ENCODE measurements at places on chromosomes 1 and 21.

GRCh38 chr1:185775501-185775900 is 41.3 kb downstream of the HMCN1 start:
- no peak for DNase-seq

DNA sequence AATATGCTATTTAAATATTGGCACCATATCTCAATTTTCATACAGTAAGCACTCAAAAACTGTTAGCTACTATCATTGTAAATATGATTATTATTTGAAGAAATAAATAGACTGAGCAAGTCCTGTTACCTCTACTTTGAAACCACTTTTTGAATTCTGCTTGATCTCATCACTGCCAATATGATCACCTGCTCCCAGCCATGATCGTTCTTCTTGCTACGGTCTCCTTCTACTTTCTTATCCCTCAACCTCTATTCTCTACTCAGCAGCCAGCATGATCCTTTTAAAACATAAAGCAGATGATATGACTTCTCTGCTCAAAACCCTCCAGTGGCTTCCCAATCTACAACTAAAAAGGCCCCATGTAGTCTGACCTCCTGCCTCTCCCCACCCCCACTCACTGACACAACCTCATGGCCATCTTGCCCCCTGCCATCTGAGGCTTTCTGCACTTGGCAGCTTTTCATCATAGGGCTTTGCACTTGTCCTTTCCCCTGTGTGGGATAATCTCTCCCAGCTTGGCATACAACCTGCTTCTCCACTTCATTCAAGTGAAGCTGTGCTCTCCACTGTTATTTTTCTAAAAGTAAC is 27.2 kb downstream of the CD34 start:
- no peak for DNase-seq

GRCh38 chr1:173717238-173717637 is 2.5 kb downstream of the KLHL20 start:
- no peak for DNase-seq

- no peak for DNase-seq
Measured at GRCh38 chr21:38631676-38632075, 133.4 kb upstream of the ERG start.

- DNase-seq = no peak
Measured at GRCh38 chr1:97457446-97458089, 463.3 kb downstream of the DPYD start.

- DNase-seq = no peak
Measured at GRCh38 chr1:224666913-224667312, 50.8 kb downstream of the CNIH3 start.

- no peak for DNase-seq
Measured at GRCh38 chr1:182972829-182973228, 19.9 kb upstream of the SHCBP1L start.

DNA sequence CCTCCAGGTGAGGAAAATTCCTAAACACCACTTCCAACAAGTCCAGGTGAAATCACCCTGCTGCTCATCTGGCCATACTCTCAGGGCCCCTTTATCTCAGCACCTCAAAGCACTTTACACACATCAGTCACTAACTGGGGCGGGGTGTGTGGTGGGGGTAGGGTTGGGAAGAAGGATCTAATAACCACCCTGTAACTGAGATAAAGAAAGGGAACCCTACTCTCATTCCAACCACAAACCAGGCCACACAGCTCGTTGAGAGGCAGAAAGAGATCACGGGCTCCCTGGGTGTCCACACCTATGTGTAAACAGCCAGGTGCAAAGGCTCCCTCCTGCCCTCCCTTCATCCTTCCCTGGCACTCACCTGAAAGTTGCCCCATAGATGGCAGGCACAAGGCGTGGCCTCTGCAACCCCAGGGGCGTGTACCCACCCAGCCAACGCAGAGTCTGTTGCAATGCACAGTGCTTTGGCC is 20.4 kb downstream of the GPR161 start:
- DNase-seq = no peak

- DNase-seq = no peak
Measured at GRCh38 chr1:173255214-173255813, 48.2 kb upstream of the TNFSF4 start.

- no peak for DNase-seq
Measured at GRCh38 chr1:243890576-243890975, 40.5 kb upstream of the AKT3 start.

GRCh38 chr1:163275222-163275621 is 46.5 kb upstream of the NUF2 start:
- DNase-seq = no peak

DNA sequence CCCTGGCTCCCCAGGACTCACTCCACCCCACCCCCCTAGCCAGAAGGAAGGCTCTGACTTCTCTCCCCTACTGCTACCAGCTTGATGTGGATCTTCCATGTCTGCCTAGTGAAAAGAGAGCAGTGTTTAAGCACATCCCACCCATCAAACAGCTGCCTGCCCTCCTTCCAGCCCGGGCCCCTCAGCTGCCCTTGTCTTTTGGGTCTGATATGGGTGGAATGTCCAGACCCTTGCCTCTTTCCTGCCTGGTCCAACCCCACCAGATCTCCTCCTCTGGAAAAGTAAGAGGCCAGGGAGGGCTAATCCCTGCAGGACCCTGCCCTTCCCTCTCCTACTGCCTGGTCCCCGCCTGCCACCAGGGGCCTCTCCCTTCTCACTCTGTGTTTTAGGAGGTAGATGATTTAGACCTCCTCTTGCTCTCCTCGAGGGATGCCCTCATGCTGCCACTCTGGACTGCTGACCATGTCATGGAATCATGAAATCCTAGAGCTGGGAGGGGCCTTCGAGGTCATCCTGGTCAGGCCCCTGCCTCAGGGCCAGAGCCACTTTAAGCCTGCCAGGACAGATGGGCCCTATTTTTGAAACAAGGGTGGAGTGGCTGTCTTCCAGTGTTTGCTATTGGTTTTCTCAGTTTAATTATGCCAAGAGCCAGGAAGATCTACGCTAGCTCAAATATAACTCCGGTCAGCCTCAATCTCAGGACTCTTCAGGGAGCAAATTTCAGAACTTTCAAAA is 15.8 kb upstream of the HSPG2 start:
- no peak for DNase-seq

DNA sequence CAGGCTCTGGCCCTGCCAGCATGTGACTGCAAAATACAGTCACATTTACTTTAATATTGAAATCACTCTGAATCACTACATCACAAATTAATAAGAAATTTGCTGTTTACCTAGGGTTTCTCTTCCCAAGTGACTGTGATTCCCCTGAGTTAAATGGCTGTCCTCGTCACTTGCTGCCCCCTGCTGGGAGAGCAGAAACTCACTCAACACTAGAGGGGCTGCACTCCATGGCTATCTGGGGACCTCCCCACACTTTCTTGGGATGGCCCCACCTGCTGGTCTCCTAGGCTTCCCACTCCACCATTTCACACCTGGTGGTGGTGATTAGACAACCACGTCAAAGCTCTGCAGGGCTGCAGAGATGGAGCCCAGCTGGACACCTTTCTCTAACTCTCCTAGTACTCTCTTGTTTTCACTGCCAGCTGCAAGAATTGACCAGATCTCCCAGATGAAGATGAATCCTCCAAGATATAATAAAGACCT is 63.4 kb downstream of the CD2 start:
- peak; percentile 65 for DNase-seq

DNA sequence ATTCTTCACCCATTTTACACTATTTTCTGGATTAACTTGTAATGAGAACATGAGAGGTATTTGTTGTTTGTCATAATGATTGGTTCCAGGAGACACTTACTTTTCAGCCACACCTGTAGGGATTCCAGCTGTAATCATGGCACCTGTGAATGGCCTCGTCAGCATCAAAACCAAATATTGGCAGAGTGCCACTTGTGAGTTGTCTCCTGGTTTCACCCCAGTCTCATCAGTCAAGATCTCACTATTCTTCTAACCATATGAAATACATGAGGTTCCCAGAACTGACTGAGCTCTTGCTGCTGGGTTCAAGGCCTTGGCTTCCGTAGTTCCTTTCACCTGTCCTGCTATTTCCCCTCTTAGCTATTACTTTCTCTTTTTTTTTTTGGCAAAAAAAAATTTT is 246.6 kb upstream of the ADGRL2 start:
- no peak for DNase-seq

DNA sequence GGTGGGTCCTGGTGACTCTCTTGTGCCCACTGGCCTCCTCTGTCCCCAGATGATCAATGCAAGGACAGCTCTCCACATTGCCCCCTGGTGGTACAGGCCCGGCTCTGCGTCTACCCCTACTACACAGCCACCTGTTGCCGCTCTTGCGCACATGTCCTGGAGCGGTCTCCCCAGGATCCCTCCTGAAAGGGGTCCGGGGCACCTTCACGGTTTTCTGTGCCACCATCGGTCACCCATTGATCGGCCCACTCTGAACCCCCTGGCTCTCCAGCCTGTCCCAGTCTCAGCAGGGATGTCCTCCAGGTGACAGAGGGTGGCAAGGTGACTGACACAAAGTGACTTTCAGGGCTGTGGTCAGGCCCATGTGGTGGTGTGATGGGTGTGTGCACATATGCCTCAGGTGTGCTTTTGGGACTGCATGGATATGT is 10.8 kb downstream of the ADAMTSL4 start:
- no peak for DNase-seq

DNA sequence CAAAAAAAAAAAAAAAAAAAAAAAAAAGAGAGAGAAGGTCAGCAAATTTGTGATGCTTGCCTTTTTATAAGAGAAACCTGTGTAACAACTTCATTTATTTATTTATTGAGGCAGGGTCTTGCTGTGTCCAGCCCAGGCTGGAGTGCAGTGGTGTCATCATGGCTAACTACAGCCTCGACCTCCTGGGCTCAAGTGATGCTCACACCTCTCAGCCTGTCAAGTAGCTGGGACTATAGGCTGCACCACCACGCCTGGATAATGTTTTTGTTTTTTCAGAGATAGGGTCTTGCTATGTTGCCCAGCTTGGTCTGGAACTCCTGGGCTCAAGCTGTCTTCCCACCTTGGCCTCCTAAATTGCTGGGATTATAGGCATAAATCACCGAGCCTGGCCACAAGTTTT is 42.4 kb downstream of the DHCR24 start:
- no peak for DNase-seq

DNA sequence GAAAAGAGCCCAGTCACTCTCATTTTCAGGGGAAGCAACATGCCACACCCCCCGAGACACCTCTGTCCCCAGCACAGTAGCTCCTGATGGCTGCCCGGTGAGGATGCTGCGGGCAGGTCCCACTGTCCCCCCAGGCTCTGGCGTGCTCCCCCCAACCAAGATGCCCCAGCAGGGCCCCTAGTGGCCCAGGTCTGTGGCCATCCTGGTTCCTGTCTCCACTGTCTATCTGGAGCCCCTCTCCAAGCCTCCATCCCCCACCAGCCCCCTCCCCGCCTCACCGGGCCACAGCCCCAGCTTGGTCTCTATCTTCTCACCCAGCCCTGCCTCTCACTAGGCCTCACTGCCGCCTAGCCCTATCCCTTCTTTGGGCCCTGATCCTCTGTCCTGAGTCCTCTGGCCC is 61.8 kb downstream of the UBIAD1 start:
- DNase-seq = no peak

- DNase-seq = no peak
Measured at GRCh38 chr1:208029381-208030287, 118.7 kb upstream of the CD34 start.

GRCh38 chr21:43653626-43654025 is 5.7 kb downstream of the HSF2BP start:
- DNase-seq = no peak

GRCh38 chr1:97070376-97070775 is 348.8 kb downstream of the PTBP2 start:
- DNase-seq = no peak

DNA sequence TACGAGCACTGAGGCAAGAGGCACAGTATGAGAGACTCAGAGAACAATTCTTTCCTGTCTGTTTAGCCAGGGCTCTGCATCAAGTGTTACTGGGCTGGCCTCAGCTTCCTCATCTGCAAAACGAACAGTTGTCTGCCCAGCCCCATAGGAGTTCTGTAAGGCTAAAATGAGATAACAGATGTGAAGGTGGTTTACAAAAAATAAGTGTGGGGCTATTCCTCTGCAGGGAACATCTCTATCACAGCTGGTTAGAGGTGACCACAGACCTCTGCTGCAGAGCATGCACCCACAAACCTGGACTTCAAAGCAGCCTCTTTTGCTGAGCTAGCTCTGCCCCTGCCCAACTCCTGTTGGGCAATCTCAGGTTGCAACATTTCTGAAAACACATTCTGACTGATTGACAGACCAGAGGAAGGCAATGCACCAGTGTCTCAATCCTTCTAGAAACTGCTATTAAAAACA is 10.5 kb upstream of the OLIG1 start:
- DNase-seq = no peak

GRCh38 chr1:37477198-37477931 is 3.0 kb downstream of the ZC3H12A start:
- DNase-seq = no peak

DNA sequence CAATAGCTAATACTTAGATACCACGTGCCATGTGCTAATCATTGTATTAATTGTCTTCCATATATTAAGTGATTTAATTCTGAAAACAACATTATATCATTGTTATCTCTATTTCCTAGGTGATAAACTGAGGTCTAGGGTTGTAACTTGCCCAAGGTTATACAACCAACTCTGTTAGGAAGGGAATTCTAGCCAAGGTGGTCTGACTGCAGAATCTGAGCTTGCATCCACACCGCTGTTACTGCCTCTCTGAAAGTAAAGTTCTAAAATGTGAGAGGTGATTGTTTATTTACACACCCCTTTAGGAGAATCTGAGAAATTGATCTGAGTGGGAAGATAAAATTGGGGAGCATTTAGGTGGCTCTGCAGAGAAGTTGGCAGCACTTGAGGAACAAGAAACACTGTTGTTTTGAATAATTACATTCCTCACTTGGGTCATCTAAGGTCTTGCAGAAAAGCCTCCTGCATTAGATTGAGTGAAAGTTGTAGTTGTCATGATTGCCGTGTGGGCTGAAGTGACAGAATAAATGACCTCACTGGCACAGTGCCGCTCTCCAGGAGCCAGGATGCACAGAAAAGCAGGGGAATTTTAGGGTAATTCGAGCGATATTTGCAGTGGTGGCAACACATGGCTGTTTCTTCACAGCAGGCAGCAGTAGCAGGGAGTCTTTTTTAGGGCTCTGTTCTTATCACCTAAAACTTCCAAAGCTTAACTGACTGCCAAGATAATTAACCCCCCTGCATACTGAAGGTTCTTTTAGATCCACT is 121.7 kb downstream of the ADGRL4 start:
- no peak for DNase-seq

DNA sequence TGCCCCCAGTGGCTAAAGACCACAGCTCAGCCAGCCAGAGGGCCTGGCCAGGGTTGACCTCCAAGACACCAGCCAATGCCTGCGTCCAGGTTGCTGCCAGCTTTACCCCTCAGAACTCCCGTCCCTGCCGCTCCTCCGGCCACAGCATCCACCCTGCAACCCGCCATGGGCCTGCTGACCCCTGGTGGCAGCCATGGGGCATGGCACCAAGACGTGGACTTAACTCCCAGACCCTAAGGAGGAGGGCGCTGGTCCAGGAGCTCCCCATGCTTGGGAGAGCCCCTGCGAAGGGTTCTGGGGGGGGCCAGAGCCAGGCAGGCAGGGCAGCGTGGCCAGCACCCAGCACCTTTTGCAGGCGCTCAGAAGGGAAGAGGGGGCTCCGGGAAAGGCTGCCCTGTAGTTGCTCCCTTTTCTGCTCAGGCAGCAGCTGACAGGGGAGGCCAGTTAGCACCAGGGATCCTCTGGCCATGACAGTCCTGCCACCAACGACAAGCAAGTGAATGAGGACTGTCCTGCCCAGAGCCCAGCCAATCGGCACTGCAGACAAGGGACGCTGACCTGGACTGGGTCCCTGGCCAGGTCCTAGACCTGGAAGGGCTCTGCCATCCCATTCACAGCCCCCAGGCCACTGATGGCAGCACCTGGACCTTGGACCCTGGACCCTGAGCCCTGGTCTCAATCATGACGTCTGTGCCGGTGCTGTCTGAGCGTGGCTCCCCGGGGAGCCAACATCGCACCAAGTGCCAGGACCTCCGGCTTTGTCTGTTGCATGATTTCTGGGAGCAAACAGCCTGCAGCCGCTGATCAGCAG is 246.2 kb downstream of the NPHP4 start:
- peak; percentile 5 for DNase-seq

All from stimulated activated CD8-positive, alpha-beta memory T cell treated with anti-CD3 and anti-CD28 coated beads, Interleukin-4, amount 100 ng/mL, for 1 hour (primary cell).